ENCODE measurements at places on chromosomes 13 and 19. TPM values are rescaled to one million over a fixed set of nuclear protein-coding genes. Genes with fewer than 3 reads are reported as not detected.

- DNase-seq, result no peak
Observed at GRCh38 chr13:80345771-80346510, 5.0 kb upstream of the SPRY2 start.

GRCh38 chr19:41785653-41786052 lies 10.7 kb upstream of the CEACAM3 start:
- DNase-seq, result peak; percentile 20

DNA sequence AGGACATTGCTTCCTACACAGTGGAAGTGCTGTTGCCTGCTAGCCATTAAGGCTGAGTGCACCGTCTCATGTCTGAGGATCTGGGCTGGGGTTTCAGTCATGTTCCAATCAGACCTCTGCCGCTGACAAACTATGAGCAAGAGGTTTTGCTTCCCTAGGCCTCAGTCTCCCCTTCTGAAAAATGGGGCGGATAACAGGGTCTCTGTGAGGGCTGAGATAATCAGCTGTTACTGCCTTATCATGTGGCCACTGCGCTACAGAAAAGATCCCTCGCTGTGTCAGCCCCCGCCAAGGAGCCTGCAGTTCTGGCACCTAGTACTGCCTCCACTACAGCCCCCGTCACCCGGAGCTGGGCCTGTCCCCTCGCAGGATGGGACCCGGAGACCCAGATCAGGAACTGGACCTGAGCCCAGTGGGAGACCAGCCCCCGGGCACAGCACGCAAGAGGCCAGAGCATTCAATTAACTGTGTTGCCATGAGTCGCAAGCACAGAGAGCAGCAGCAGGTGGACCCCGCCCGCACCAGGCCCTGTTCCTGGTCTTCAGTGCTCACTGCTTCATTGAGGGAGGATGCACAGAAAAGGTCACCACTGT lies 3.0 kb upstream of the PNKP start:
- no peak for DNase-seq

The ZNF808 gene
- polyA plus RNA-seq, result 12.7 TPM

DNA sequence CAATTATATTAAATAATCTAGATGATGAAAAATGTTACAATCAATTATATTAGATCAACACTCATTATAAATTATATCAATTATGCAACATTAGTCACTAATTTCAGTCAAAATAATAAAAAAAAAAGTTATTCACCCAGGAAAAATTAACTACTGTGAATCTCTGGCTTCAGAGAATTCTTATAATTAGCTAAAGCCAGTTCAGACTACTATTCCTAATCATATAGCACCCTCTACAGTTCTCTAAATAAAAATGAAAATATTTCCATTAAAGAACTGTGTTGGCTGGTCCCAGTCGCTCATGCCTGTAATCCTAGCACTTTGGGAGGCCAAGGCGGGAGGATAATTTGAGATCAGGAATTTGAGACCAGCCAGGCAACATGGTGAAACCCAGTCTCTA lies 33.0 kb downstream of the XPO4 start:
- no peak for DNase-seq

The C19orf85 gene
- polyA plus RNA-seq, result not detected

The COMP gene
- polyA plus RNA-seq, result 0.14 TPM

GRCh38 chr19:49506575-49507105 lies 5.8 kb upstream of the FCGRT start:
- no peak for DNase-seq

DNA sequence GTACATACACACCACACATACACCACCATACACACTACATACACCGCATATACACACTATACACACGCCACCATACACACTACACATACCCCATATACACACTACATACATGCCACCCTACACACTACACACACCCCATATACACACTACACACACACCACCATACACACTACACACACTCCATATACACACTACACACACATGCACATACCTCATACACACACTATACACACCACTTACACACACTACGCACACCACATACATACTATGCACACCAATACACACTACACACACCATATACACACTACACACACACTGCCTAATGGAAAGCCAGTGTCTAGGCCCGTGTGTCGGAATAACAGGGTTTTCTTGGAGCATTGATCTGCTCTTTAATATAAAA lies 27.5 kb downstream of the CRYL1 start:
- no peak for DNase-seq

The SMG9 gene
- 64.3 TPM for polyA plus RNA-seq

DNA sequence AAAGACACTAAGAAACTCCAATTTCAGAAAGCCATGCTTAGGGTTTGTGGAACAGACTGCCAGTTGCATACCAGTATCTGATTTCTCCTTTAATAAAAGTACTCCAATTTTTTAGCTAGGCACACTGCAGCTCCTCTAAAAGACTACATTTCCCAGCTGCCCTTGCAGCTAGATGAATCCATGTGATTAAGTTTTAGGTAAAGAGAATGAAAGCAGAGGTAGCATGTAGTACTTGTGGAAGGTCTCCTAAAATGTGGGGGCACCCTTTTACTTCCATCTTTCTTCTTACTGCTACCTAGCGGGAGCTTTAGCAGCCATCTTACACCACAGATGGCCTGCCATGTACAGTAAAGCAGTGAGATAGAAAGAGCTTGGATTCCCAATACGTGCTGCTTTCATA lies 33.0 kb upstream of the TSC22D1 start:
- no peak for DNase-seq

GRCh38 chr13:114260814-114261213 lies 20.6 kb upstream of the UPF3A start:
- no peak for DNase-seq

- no peak for DNase-seq
Observed at GRCh38 chr13:38366954-38367645, 17.4 kb downstream of the UFM1 start.

GRCh38 chr13:34430294-34430693 lies 511.8 kb upstream of the NBEA start:
- no peak for DNase-seq

- DNase-seq, result no peak
Observed at GRCh38 chr13:72694314-72694713, 33.1 kb downstream of the MZT1 start.

DNA sequence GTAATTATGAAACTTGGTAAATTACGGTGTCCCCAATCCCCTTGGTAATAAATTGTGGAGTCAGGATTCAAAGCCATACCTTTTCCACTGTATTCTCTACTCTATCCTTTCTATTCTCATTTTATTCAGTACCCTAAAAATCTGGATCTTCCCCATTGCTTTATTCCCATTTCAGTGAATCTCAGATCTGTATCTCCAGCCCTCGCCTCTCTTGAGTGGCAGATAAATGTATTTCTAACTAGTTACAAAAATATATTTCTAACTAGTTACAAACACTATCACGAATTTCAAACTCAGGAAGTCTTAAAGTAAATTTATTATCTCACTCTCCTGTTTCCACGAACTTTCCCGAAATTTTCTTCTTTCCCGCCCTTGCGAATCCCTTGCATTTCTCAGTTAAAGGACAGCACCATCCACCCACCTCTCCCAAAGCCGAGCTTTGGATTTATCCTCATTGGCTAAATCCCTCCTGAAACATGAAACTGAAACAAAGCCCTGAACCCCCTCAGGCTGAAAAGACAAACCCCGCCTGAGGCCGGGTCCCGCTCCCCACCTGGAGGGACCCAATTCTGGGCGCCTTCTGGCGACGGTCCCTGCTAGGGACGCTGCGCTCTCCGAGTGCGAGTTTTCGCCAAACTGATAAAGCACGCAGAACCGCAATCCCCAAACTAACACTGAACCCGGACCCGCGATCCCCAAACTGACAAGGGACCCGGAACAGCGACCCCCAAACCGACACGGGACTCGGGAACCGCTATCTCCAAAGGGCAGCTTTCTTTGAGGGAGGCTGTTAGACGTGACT lies 164.3 kb upstream of the PABPC3 start:
- no peak for DNase-seq

The SOX1 gene
- not detected for polyA plus RNA-seq

The DEDD2 gene
- 30.5 TPM for polyA plus RNA-seq

The PRSS57 gene
- 0.13 TPM for polyA plus RNA-seq

DNA sequence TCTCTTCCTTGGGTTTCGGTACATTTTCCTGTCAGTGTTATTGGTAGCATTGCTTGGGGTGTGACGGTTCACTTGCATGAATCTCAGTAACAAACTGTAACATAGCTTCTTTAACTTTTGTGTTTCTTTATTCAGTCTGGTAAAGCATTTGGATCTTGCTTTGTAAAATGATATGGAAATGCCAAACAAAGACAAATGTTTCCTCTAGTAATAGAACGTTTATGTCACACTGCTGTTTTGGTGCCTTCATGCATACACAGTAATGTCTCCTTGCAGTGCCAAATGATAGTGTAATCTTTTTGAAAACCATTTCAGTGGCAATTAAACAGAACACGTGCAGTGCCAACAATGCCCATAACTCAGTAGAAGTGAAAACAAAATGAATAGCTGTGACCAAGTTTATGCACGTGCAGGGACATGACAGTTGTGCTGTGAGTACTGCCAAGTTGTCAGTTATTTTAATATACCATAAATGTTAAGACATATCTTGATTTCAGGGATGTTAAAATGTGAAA lies 110.8 kb downstream of the RXFP2 start:
- no peak for DNase-seq

GRCh38 chr13:73902296-73902695 lies 231.9 kb downstream of the KLF12 start:
- DNase-seq, result no peak

- DNase-seq, result no peak
Observed at GRCh38 chr13:51827254-51827653, 17.7 kb downstream of the TMEM272 start.

DNA sequence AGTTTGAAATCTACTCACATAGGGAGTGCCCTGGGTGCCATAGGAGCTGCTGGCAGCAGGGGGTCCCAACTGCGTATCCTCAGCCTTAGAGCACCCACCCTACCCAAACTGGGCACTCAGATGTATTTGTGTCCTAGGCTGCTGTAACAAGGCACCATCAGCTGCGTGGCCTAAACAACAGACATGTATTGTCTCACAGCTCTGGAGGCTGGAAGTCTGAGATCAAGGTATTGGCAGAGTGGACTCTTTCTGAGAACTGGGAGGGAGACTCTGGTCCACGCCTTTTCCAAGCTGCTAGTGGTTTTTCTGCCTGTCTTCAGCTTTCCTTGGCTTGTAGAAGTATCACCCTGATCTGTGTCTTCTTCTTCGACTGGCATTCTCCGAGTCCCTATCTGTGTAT lies 83.6 kb downstream of the FGF14 start:
- no peak for DNase-seq

DNA sequence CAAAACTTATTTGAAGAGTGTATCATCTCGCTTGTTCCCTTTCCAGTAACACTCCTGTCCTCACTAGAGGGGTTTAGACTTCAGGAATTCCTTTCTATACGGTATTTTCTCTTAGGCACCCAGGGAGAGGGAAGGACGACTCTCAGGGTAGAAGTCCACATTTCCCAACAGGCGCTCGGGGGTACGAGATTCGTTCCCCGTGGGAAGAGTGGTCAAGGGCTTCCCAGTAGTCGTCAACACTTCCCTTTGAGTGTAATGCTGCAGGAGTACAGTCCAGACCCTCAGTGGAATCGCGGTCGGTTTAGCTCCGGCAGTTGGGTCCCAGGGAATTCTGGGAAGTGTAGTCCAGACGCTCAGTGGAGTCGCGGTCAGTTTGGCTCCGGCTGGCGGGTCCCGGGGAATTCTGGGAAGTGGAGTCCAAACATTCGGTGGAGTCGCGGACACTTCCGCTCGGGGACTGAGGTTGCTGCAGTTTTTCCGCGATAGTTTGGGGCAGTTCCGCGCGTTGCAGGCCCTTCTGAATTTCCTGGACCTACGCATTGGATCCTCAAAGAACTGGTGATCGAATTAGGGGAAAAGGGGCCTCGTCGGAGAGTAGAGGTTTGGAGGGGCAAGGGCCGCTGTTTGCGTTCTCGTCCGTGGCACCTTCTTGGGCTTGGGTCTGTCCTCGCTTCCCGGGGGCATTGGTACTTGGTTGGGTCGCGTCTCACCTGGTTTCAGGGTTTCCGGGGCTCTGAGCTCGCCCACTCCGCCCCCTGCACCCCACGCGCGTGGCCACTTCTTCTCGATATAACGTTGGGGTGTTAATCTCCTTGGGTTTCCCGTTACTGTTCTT lies at the start of gene ZNF224:
ZNF224 (plus strand) TSS at position 431 of the 835 bp plus-strand sequence. CDS start 3,513 bp downstream, outside the sequence.
- DNase-seq, result peak; percentile 92
